ENCODE measurements at places on chromosomes 6 and 20.

- DNase-seq = no peak
Measured at GRCh38 chr20:51412333-51412871, 130.1 kb downstream of the NFATC2 start.

GRCh38 chr6:87180105-87180728 lies 24.9 kb downstream of the ZNF292 start:
- no peak for DNase-seq

- DNase-seq = no peak
Measured at GRCh38 chr20:57211908-57212533, 54.4 kb downstream of the BMP7 start.

- no peak for DNase-seq
Measured at GRCh38 chr6:17011985-17012384, 89.9 kb upstream of the STMND1 start.

- DNase-seq = peak; percentile 26
Measured at GRCh38 chr20:37627060-37627766, 66.6 kb upstream of the CTNNBL1 start.

DNA sequence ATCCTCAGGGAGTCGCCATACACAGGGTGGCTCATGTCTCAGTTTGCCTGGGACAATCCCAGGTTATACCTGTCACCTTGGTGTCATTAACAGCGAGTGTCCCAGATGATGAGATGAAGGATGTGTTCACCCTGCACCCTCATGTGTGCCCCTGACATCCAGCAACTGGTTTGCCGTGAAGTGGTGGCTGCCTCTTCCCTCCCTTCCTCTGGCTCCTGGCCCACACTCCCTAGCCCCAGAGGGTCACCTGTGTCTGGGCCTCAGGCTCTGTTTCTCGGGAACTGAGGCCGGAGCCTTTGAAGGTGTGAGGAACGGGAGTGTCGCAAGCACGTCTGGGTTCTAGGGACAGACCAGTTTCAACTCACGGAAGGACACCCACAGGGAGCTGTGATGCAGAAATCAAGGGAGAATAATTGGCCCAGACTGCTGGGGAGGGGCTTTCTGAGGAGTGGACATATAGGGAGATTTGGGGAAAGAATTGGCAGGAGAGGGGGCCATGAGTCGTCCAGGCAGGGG lies 35.8 kb upstream of the PHACTR3 start:
- no peak for DNase-seq

DNA sequence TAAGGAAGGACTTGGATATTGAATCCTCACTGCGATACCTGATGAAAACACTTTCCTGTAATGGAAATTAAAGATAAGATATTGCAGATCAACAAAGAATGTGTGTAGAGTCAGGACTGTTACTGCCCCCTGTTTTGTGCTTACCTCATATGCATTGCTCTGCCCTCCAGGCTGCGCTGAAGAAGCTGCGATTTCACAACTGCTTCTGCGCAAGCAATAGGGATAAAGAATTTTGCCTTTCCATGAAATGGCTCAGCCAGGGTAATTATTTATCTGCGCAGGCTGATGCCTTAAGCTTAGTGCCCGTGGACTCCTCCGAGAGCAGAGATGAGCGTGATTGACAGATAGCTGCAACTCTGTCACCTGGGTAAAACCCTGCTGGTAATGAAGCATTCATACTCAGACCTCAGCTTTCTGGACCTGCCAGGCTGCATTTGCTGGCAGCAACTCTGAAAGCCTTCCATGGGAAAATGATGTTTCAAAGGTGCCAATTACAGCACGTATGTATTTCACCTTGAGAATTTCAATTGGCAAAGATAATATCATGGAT lies 370.6 kb downstream of the SAMD5 start:
- DNase-seq = no peak

DNA sequence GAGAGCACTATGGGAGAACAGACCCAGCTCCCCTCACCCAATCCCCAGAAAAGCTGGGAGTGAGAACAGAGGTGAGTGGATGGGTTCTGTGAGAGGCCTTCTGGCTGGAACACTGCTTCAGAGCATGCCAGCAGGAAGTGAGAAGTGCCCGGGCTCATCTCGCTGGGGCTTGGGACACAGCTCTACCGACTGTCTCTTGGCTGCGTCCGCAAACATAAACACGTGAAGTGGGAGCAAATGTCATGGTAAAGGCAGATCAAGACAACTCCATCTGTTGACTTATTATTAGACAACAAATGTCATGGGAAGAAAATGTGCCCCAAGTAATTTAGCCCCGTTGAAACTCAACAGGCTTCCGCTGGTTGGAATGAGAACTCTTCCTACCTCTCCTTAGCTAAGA lies 25.9 kb downstream of the GNAS-AS1 start:
- no peak for DNase-seq

DNA sequence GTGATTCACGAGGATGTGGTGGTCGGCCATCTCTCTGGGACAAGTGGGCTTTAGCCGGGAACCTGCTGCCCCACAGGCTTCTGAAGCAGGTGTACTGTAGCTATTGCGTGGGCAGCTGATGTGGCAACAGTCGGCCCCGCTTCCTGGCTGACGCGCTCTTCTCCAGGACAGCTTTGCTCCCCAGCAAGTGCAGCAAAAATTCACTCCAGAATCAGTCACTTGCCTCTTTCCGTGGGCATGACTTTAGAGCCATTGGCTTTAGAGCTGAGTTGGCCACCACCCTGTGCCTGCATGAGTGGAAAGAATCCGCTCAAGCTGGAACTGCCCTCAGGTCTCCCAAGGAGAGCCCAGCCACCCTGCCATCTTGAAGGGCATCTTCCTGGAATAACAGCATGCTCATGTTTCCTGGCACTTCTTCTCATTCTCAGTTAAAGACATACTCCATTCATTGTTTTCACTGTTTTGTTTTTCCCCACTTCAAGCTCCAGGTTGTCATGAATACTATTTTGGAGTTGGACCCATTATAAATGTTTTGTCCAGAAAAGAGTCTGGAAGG lies 178.3 kb downstream of the ZDHHC14 start:
- no peak for DNase-seq

DNA sequence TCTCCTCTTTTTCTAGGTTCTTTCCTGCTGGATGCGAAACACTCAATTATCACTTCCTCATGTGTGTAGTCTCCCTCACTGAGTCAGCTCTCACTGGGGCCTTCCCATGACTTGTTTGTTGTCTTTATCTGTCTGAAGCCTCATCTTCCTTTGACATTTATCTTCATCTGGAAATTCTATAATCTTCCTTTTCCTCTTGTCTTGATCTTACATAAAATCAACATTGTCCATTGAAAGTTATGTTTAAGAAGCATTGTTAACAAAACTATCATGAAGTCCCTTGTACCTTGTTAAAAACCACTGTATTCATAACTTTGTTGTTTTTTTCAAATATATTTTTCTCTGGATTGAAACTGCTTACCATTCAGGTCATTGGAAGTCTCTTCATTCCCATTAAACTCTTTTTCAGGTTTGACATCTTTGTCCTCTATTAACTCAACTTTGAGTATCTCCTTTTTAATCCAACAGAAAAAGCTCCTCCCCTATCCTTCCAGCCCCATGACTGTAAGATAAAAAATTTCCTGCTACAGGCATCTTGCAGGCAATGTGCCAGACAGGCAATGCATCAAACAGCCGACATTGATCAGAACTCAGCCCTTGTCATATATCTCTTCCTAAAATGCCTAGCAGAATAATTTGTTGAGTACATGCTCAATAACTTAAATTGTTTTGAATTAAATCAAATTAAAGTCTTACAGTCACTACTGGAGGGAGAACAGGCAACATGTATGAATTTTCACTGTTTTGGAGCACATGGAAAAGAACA lies 34.8 kb downstream of the MYLIP start:
- no peak for DNase-seq

DNA sequence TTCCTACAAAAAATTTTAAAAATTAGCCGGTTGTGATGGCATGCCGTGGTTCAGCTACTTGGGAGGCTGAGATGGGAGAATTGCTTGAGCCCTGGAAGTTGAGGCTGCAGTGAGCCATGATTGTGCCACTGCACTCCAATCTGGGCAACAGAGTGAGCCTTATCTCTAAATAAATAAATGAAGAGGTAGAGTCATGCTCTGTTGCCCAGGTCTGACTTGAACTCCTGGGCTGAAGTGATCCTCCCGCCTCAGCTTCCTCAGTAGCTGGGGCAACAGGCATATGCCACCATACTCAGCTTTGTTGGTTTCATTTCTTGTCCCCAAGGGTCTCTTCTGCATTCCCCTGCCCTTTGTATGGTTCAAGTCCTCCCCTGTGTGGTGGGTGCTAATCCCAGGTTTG lies 17.0 kb downstream of the HSPA1B start:
- no peak for DNase-seq

DNA sequence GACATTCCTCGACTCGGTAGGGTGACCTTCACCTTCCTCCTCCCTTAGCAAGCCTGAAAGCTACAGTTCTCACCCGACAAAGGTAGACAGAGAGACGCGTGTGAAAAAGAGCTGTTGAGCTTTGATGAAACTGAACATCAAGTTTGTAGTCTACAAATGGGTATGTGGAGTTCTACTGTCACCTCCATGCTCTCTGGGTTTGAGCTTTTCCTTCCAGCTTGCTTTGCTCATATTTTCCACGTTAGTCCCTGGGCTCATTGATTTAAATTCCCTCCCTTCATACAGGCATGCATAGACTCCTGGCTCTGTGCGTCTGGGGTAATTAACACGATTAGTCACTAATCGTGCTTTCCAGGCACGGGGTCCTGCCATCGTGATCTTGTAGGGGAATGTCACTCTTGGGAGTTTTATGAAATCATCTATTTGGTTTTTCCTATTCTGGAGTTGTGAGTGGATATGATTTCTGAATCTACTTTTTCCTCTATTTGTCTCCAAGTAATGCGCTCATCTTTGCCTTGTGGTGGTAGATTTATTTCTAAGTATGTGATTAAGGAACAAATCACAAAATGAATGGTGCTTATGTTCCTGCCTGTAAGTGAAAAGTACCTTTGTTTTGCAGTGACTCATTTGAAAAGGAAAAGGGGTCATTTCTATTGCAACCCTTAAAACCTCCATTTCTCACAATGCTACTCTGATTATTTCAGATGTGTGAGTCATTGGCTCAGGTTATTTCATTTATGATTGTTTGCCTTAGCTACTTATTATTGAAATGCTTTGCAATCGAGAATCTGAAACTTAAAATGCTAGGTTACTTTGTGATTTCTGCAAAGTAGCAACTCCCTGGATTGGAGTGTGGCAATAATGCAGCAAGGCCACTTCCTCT lies 154.6 kb downstream of the ZDHHC14 start:
- peak; percentile 54 for DNase-seq

- no peak for DNase-seq
Measured at GRCh38 chr20:57883224-57883623, 173.4 kb upstream of the PMEPA1 start.

GRCh38 chr20:47535088-47535487 lies 33.4 kb downstream of the NCOA3 start:
- DNase-seq = no peak

GRCh38 chr6:32867554-32868256 lies 13.7 kb downstream of the PSMB9 start:
- no peak for DNase-seq

DNA sequence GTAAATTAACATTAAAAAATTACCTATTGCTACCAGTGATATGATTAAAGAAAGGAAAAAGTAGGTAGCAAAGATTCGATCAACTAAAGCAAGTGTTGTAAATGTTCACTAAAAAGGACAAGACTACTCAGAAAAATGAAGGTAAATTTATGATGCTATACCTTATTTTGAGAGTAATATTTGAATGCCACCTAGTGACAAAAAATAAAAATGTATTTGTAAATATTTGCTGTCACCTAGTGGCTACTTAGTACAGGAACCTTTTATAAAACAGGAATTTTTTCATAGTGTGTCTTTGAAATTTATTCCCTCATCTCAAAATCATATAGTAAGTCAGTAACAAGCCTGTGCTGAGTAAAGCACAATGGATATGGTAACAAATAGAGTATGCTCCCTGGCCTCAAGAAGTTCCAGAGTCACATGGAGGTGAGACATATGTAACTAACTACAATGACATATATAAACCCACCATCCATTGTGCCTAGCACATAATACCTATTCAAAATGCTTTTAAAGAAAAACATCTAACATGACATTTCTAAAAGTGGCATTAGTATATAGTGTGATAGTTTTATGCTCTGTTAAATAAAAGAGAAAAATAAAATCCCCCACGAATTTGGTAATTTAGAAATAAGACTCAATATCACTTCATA lies 193.1 kb upstream of the SIM1 start:
- peak; percentile 56 for DNase-seq

DNA sequence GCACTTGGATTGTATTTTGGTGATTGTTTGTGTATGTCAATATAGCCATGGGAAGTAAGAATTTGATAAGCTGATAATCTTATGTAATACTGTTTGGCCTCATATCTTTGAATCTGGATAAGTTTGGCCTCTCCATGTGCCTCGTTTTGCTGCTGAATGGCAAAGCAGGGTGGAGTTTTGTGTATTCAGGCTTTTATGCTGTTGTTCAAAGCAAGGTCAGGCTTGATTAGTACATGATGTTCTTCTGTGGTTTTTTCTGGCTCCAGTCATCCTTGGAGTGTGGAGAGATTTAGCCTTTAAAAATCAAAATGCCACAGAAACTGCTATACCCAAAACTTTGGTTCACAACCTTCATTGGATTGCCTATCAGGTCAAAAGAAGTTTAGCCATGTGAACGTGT lies 728.9 kb upstream of the GJE1 start:
- DNase-seq = no peak

GRCh38 chr6:56637640-56638039 lies 5.0 kb downstream of the DST start:
- peak; percentile 54 for DNase-seq

DNA sequence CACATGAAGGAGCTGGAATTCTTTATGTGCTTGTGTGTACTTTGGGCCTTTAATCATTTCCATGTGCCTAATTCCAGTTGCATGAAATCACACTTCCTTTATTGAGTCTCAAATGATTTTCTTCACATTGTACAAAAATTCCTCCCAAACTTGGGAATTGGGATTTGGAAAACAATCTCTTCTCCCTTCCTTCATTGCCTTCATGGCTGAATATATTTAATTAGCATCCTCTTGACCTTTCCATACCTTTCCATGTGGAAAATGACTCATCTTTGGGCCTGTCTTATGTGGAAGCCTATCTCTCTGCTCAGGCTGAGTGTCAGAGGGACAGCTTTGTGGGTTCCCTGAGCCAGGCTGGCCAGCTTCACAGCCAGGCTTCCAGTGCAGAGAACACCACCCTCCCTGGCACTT lies 33.0 kb upstream of the CDH4 start:
- no peak for DNase-seq

- no peak for DNase-seq
Measured at GRCh38 chr20:45904583-45905504, 7.1 kb downstream of the PLTP start.

DNA sequence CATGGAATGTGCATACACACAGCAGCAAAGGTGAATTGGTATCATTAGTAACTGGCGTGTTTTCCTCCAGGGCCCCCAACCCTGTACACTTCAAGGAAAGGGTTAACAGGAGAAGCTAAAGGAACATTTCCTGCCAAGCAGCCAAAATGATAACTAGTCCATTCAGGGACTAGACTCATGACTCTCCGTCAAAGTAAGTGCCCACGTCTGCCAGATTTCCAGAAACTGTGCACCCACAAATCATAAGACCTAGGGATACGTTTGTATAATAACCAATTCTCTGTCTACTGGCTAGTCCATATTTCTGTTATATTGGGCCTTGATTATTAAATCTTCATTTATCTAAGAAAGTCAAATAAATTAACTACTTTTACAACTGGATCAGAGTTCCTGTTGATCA lies 76.0 kb upstream of the NHSL1 start:
- DNase-seq = no peak

All from Kasumi-1 (cell line).